SK-N-SH treated with all-trans-retinoic acid at 6 μM for 48 hours (cell line): ENCODE measurements at places on chromosomes 11 and 22.

- peak; percentile 68 for ATAC-seq
Measured at GRCh38 chr11:75668451-75669297, at the start of gene MAP6. Gene MAP6 (minus strand): TSS chr11:75669038. CDS start chr11:75668369, 669 bp downstream.

DNA sequence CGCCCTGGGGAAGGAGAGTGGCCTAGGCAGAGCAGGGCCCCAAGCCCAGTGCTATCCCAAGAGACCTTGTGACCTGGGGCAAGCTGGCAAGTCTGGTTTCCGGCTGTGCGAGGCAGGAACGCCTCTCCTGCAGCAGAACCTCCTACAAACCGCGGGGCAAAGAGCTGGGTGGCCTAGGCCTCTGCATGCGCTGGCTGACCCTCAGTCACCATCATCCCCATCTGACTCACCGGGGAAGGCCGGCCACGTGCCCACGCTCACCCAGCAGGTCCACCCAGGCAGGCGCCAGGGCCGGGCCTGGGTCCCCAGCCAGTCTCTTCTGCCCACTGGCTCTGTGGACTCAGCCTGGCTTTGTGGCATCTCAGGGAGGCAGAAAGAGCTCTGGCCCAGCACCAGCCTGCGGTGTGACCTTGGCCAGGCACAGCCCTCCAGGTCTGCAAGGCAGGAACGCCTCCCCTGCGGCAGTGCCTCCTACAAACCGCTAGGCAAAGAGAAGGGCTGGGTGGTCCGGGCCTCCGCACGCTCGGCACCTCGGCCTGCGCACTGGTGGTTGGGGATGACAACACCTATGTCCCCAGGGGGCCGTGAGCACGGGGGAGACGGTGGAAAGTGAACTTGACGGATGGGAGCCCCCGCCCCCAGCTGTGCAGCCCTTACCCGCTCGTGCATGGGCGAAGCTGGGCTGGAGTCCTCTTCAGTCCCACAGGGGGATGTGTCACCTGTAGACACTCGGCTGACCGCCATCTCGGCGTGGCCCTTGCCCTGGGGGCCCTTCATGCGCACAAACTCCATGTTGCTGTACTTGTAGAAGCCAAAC, 38.2 kb downstream of the KIAA0930 start:
- ATAC-seq, result no peak

DNA sequence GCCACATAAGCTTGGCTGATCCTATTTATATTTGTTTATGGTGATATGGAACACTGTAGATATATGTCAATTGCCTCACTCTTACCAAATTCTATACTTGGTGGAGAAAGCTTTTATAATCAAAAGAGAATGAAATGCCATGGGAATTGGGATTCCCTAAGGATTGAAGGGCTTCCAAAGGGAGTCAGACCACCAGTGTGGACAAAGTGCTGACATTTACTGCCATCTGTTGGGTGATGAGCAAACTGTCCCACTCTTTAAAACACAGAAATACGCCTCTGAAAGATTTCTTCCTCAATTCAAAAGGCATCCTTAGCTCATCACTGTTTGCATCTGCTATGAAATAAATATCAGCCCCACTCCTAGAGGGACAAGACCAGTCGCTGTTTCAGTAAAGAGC, 7.1 kb downstream of the SLC1A2 start:
- ATAC-seq, result peak; percentile 68; the same call in 2 of the 3 replicates

GRCh38 chr11:15602785-15603567, 488.3 kb downstream of the INSC start:
- ATAC-seq, result no peak

DNA sequence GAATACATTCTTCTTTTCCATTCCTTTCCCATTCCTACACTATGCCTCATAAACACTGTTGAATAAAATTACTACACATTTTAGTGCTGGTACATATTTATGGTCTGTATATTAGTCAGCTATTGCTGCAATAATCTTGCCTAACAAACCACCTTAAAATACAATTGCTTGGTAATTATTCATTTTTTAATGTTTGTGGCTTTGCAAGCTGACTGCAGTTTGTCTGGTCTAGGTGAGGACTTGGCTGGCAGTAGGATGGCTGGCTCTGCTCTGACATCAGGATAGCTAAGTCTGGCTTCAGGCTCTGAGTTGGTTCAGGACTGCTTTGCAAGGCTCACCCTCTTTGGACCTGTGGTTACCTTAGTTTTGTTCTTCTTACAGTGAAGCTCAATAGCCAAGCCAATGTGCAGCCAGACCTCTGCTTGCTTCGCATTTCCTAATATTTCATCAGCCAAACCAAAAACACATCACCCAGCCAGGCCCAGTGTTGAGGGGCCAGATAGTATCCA, 913.4 kb upstream of the RAG2 start:
- no peak for ATAC-seq

DNA sequence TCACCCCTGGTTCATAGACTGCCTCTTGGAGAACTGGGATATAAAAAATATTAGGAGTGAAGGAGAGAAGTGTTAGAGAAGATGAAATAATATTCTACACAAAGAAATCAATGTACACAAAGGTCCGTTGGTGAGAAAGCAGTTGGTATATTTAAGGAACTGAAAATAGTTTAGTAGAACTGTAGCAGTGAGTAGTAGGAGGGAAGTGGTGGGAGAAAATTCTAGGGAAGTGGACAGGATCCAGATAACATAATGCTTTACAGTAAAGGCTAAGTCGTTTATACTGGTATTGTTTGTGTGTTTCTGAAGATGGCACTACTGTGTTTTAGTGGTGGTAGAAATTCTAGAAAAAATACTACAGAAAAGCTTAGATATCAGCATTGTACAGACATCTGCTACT, 120.8 kb upstream of the CHORDC1 start:
- no peak for ATAC-seq
